ENCODE measurements at places on chromosomes 13 and 19.

DNA sequence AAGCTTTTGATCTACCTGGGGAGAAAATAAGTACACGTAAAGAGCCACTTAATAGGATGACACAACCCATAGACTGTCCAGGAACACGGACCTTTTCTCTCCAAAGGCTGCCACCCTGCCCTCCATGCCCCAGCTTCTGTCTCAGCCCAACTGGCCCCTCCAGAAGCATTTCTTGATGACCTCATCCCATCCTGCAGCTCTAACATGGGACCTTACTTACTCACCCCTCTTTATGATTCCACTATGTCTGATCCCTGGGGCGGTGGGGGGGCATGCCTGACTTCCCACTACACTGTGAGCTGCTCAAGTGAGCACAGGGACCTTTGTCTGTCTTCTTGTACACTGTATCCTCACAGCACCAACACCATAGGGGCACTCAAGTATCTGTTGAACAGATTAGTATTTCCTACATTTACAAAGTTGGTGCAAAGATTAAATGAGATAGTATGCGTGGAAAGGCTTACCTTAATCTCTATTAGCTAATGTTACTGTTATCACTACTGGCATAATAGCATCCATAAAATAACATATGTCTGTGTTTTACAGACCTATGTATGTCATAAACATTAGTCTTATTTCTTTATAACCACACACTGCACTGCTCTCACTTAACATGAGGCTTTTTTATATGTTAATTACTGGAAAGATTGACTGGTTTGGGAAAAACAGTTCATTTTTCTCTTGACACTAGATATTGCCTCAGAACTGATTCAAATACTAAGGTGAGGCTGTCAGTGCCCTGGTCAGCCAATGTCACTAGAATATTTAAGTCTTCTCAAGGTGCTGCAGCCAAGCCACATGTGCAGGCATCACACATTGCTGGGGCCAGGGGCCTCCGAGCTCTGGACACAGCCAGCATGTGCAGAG, 100.9 kb downstream of the FOXO1 start:
- DNase-seq: no peak

- no peak for DNase-seq
Observed at GRCh38 chr13:43773602-43774001, 13.2 kb downstream of the ENOX1 start.

DNA sequence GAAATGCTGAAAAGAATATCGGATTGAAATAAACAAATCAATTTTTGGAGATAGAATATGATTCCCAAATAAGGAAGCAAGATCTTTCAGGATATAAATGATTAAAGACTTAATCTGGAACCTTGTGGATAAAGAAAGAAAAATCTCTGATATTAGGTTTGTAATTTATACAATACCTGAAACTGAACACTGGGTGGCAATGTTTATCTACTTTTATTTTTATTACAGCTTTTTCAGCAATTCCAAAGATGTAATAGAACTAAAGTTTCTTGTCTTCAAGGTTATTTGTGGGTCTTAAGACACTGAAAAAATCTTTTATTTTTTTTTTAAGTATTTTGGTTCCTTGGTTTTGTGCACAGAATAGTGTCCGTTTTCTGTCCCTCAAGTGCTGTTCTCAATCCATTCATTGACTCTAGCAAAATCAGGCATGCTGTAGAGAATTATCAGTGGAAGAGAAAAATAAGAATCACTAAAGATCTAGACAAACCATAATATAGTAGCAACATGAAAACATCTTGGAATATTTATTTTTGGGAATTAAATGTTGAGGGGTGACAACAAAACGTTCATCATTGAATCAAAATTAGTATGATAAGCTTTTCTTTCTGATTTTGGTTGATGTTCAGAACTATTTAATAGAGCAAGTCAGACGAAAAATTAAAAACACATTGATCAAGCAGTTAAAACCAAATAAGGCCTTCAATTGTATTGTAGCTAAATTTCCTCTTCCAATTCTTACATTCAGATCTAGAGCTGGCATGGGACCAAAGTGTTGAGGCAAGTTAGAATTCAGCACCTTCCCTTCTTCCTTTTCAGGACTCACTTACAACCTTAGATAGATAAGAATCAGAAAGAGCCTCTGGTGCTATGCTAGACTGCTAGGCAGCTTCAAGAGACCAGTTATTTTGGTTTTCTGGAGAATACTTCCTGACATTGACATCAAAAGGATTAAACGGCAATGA, 704.4 kb upstream of the PCDH20 start:
- DNase-seq: no peak

DNA sequence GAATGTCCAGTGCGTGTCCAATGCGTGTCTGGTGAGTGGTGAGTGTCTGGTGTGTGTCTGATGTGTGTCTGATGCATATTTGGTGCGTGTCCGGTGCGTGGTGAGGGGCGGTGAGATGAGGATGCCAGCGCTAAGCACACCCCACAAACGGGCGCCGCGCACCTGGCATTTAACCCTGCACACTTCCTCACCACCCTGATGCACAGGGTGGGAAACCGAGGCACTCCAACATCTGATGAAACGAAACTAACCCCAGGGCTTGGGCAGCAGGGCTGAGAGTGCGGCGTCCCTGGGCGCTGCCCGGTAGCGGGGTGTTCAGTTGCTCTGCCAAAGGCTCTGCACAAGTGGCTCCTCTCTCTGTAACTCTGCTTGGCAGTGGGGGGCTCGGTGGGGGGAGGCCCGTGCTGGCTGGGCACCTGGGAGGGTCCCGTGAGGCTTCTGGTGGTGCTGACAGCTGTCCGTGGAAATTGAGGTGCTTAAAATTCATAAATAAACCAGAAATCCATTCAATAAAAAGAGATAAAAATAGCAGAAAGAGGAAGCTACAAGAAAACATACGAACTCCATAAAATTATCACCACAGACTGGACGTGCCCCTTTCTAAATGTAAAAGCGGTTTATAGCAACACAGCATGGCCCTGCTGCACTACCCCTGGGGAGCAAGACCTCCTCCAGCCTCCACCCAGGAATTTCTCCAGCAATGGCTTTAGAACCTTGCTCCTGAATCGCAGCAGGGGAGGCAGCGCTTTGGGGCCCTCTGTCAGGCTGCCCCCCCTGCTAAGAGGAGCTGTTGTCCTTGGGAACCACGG, 76.0 kb downstream of the RASA3 start:
- no peak for DNase-seq

DNA sequence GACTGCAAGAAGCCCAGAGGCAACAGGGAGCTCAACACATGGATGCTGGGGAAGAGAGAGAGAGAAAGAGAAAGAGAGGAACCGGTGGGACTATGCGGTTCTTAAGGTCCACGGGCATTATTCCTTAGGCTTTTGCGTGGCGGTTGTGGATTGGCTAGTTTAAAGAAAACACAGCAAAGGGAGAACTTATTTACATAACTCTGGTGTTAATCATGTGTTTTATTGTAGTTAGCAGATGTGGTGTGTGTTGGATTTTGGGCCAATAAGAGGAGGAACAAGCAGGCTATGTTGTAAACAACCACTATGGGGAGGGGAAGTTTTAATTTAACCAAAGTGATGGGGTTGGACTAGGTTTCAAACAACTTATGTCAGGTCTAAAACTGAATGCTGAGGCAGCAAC, 275.3 kb upstream of the KLF12 start:
- DNase-seq: no peak

GRCh38 chr19:4499855-4500254, 18.4 kb downstream of the PLIN4 start:
- no peak for DNase-seq

GRCh38 chr13:94952787-94953186, 240.4 kb upstream of the SOX21 start:
- no peak for DNase-seq

GRCh38 chr13:57825066-57825465, 193.5 kb downstream of the PCDH17 start:
- DNase-seq: no peak

DNA sequence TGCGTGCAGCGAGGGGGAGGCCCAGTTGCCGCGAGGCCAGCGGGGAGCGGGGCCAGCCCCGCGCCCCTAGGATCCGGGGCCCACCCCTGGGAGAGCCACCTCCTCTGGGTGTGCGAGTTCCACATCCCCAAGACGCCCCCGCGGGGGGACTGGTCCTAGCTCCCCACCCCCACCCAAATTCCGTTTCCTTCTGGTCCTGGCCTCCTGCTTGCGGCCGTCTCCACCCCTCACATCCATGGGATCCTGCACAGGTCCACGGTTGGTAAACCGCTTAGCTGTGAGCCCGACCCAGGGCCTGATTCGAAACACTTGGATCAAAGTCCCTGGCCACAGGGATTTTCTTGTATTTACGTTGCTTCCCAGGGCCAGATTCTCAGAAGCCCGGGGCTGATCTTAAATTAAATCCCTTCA, 324 bp upstream of the FBXO17 start:
- DNase-seq: no peak

- no peak for DNase-seq
Observed at GRCh38 chr19:28294395-28294794, 918.6 kb downstream of the UQCRFS1 start.

Data from CD4-positive, alpha-beta T cell treated with Interleukin-4 for 1 hour (primary cell).